ENCODE measurements at places on chromosomes 2 and 18.
A peak's percentile ranks its signal among the peaks of the same experiment; 100 is the strongest.

GRCh38 chr2:177072090-177072489, 140.5 kb upstream of the HNRNPA3 start:
- DNase-seq: no peak

DNA sequence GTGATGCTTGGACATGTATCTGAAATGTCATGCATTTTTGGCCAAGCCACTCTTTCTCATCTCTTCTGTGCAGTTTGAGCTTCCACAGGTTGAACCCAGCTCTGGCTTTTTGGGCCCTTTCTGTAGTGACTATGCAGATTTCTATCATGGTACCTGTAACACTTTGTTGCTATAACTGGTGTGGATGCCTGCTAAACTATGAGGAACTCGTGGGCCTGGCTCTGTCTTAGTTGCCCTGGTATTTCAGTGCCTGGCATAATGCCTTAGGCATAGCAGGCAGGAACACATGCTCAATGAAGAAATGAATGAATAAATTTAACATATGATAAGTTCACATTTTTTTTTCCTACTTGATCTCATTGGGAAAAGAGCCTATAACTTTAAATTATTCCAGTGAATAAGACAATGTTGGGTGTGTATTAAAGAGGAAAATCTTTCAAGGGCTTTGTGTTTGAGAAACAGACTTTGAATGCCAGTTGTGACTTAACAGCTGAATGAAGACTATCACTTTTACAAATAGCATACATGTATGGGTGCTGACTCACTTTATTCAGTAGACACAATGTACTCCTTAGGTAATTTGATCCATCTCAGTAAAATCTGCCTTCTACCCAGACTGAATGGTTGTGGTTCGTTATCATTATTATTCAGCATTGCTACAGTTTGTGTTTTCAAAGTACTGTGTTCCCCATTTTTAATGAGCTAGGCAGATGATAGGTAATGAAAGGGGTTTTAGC, 86.4 kb upstream of the MAP4K3 start:
- DNase-seq: peak; percentile 85

DNA sequence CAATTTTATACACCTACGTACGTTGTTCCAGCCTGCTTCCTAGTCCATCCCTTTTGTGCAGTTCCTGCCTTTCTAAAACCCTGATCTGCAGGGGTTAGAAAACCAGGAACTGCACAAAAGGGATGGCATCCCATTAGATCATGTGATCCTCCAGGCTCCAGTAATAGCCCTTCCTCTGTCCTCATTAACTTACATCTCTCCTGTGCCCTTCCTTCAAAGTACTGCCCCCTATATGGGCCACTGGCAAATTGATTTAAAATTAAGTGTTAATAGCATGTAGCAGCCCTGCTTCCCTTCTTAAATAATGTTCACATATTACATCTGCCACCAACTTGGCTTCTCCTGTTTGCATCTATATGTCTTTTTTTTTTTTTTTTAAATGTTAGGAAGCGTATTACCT, 61.3 kb upstream of the NXPH2 start:
- DNase-seq: no peak

- no peak for DNase-seq
Observed at GRCh38 chr2:197198890-197199289, 111.7 kb downstream of the ANKRD44 start.

- no peak for DNase-seq
Observed at GRCh38 chr2:23322567-23323197, 62.3 kb upstream of the KLHL29 start.

- no peak for DNase-seq
Observed at GRCh38 chr2:241613017-241613780, 23.8 kb downstream of the THAP4 start.

DNA sequence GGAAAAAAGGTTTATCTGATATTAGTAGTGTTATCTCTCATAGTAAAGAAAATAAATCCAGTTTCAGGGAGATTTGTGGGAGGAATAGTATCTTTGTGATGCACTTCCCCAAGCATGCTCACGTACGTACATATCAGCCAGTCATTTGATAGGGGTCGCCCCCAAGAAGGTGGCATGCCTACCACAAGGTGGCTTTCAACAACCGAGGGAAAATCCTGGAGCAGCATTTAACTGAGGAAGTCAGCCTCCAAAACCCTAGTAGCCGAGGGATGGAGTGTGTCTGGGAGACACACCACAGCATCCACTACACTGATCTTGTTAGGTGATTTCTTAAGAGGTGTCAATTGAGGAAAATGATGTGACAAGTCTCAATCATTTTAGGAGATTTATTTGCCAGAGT, 623.9 kb downstream of the NYAP2 start:
- no peak for DNase-seq

DNA sequence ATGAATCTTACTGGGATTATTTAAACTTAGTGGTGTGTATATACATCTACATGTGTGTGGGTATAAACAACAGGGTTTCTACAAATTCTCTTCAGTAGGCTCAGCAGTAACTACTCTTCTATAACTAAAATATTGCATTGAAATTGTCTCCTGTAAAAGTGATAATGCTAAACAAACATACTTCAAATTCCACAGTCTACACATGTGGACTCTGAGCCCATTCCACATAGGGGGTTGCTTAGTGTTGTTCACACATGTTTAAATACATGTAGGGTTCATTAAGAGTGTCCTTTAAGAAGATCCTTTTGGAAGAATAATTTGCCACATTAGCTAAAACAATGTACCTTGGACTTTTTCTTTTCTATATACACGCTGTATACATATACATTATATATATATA, 152.8 kb upstream of the VRK2 start:
- DNase-seq: no peak

- no peak for DNase-seq
Observed at GRCh38 chr2:33644215-33644614, 45.1 kb upstream of the FAM98A start.

- DNase-seq: no peak
Observed at GRCh38 chr2:37907501-37908225, 17.4 kb upstream of the RMDN2 start.

- no peak for DNase-seq
Observed at GRCh38 chr2:26461601-26462023, 16.3 kb downstream of the OTOF start.

- DNase-seq: no peak
Observed at GRCh38 chr2:57575700-57576268, 470.8 kb upstream of the VRK2 start.

DNA sequence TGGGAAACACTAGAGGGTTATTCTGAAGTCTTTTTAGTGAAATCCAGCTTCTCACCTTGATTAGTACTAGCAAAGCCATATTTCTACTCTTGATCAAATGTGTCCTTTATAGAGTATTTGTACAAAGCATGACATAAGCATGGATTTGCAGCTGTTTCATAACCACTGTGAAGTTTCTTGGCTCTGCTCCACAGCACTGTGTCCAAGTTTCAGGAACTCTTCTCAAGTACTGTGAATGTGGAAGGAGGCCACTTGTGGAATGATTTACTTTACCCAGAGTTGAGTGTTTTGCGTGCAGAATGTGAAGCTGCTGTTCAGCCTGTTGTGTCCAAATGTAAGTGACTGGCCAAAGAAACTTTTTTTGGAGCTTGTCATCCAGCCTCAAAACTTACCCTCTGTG, 16.2 kb upstream of the MAPRE2 start:
- DNase-seq: no peak

DNA sequence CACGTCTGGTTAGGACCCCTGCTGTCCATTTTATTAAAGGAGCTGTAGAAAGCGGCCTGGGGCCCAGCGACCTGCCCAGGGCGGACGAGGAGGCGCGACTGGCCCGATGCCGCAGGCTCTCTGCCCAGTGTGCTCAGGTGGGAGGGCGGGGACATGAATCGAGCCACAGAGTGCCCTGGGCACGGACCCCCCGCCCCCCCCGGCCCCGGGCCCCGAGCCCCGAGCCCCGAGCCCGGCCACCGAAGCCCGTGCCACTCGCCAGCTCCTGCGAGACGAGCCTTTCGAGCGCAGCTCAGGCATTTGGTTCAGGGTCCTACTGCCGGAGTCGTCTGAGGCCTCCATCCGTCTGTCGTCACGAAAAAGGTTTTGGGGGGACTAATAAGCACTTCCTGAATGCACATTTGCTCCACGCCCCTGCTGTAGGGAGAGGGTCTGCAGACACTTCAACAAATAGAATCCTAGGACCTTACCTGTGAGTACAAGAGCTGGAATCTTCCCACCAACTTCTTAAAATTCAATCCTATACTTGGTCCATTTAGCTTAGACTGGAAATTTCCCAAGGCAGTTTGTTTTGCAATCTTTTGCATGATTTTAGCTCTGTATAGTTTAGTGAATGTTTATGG, 602 bp upstream of the ADAM17 start:
- no peak for DNase-seq

- peak; percentile 67 for DNase-seq
Observed at GRCh38 chr2:37414470-37414949, 70.1 kb downstream of the QPCT start.

GRCh38 chr18:79400091-79400590, 4.4 kb downstream of the NFATC1 start:
- DNase-seq: no peak

DNA sequence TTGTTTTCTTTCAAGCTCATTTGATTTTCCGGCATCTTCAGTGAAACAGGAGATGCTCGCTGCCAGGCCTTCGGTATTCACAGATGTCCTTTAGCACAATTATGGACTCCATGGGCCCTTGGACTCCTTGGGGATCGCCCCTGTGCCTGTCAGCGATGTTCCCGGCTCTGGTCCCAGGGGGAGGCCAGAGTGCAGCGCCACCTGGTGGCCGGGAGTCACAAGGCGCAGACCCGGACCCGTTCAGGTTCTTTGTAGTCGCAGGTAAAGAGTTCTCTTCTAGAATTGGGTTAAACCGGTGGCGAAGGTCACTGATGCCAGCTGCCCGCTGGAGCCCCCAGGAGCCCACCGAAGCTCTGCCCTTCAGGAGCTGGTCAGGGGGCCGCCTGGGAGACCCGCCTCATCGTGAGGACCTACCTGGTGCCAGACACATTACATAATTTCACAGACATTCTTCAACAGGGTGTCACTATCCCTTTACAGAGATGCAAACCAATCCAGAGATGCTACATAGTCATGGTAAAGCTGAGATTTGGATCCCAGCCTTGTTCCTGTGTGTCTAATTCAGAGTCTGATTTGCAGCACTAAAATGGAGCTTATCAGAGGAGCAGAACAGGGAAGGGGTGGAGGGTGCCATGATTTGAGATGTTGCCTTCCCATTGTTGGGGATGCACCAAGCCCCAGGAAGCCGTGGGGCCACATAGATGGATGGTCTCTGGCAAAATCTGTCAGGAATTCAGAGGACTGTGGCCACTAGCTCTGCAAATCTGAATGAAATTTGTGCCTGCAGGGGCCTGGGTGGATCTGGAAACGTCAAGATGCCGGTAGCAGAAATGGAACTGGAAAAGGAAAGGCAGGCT, 6.0 kb upstream of the INPP5D start:
- DNase-seq: no peak

DNA sequence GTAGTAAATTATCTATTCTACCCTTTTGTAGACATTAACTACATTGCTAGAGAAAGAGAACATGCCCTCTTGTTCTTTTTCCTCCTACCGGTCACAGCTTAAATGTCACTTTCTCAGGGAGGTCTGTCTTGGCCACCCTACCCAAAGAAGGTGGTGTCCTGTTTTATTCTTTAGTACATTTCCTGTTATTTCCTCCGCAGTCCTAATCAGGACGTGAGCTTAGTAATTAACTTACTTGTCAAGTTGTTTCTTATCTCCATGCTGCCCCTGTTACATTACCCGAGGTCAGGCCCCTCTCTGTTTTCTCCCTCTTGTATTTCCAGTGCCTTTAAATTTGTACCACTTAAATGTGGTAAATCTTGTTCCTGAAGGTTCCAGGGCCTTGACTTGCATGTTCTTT, 73.7 kb upstream of the RMDN2 start:
- DNase-seq: no peak

DNA sequence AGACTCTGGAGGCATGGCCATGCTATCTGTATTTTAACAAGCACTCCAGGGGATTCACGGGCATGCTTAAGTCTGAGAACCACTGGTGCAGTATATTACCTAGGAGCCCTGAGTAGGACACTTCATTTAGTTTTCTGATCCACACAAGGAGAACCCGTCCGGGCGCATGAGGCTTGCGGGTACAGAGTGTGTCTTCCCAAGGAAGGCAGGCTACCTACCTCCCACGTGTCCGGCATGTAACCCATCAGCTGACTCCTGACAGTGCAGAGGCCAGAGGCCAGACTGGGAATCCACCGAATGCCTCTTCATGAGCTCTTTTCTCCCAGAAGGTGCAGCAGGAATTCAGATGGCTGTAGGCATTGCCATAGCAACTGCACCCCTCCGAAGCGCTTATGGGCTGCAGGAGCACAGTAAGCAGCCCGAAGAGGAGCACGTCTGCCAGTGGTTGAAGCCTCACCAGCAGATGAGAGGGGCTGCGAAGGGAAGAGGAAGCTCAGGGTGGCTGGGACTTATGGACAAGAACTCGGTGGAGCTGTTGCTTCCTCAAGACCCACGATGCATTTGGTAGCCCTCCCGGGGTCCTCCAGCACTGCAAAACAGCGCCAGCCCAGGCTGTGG, 33.8 kb upstream of the DNMT3A start:
- DNase-seq: no peak

- DNase-seq: no peak
Observed at GRCh38 chr2:25251422-25252273, 83.3 kb upstream of the POMC start.

DNA sequence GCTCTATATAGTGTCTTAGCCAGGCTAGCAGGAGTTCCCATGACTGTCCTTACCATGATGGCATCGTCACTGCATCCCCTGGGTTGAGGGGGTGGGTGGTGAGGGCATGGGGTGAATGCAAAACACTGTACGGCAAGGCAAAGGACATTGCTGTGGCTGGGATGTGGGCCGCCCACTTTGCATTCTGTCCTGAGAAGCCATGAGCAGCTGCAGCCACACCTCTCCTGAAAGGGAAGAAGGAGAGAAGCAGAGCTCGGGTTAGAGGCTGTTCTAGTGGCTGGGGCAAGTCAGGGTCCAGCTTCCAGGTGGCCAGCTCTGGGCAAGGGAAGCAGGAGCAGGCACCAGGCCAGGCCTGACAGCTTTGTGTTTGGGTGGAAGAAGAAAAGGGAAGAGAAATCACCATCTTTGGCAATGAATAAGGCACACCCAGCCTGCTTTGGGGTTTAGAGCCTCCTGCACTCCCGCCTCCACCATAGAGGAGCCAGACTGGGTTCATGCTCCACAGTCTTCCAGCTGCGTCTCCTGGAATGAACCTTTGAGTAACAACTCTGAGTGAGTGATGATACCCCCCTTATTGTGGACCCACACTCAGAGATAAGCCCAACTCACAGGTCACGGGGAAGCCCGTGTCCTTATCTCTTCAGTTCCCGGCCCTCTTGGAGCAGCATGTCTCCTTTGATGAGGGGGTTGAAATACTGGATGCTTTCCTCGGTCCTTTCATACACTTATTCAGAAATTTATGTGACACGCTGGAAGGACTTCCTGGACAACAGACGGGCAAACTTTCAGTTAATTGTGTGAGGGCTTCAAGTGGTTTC, 63.4 kb downstream of the INPP4A start:
- no peak for DNase-seq

DNA sequence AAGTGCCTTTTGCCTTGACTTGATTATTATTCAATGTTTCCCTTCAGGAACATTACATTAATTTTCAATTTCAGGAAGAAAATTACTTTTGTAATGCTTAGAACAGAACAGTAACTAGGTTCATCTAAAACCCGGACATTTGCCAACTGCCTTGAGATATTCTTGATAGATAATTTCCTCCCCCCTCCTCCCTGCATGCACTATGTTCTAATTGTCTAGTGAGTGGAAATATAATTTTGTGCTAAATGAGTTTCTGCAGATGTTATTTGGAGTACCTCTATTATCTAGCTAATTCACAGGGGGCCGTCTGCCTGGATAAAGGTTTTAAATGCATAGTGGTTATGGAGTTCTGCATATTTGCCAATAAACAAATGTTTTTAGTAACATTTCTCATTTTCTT, 200.3 kb upstream of the SLC39A10 start:
- DNase-seq: no peak

All from fibroblast of the conjunctiva (primary cell).